ENCODE measurements at places on chromosomes 11 and 22. TPM values are rescaled to one million over a fixed set of nuclear protein-coding genes. Genes with fewer than 3 reads are reported as not detected.

DNA sequence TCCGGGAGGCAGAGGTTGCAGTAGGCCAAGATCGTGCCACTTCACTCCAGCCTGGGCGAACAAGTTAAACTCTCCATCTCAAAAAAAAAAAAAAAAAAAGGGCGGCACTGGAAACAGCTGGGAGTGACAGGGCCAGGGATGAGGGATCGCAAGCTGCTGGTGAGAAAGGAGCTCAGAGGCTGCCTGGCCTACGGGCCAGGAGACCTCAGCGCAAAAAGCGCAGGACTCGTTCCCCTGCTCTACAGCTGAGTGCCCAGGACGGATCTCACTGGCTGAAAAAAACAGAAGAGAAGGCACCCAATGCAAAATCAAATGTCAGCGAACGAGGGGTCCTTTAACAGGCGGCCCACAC, 650 bp upstream of the NUP50 start:
- no peak for DNase-seq

Gene THY1
- total RNA-seq, result not detected

DNA sequence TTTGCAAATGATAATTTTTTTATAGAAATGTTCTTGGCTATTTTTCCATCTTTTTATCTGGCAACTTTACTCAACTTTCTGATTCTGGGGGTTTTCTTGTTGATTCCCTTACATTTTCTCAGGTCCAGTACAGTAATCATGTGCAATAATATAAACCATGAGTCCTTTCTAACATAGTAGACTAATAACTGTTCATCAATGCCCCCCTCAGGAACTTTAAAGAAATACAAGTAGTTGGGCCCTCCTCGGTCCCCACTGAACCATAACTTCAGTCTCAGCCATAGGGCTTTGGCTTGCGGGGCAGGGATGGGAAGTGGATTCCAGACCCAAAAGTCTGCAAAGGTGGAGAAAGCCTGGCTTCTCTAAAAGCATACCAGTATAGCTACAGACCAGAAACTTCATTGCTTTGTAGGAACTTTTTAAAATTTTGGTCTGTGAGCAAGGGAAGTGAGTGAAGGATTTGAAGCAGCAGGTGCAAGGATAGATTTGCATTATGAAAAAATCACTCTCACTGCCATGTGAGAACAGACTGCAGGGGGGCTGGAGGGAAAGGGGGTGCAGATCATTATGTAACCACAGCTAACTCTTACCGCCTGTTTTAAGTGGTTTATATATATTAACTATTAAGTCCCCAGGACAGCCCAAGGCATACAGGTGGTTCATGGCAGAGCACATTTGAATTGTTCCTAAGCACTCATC, 10.4 kb upstream of the TUB start:
- peak; percentile 20 for DNase-seq

DNA sequence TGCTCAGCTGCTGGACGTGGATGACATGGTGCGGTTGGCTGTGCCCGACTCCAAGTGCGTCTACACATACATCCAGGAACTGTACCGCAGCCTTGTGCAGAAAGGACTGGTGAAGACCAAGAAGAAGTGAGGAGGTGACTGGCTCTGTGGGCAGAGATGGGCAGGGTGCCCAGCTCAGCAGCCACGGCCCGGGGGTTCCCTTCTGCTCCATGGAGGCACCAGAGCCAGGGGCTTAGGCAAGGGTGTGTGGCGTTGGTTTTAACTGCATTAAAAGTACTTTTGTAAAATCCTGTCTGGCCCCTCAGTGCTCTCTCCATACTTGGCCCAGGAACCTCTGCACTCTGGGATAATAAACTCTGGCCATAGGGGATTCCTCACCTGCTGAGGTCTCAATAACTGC, 12.6 kb downstream of the SMTNL1 start:
- DNase-seq, result no peak

Gene OR8D4
- not detected for total RNA-seq

Gene APOA5
- total RNA-seq, result 49.1 TPM

- no peak for DNase-seq
Observed at GRCh38 chr11:60347084-60347797, 20.2 kb downstream of the MS4A6E start.

Gene PRRG4
- total RNA-seq, result 0.95 TPM

GRCh38 chr22:44702479-44703198, 635 bp downstream of the PRR5 start:
- no peak for DNase-seq

- DNase-seq, result peak; percentile 66
Observed at GRCh38 chr11:94602430-94603372, 35.5 kb downstream of the PIWIL4 start.

Gene MS4A12
- total RNA-seq, result not detected

DNA sequence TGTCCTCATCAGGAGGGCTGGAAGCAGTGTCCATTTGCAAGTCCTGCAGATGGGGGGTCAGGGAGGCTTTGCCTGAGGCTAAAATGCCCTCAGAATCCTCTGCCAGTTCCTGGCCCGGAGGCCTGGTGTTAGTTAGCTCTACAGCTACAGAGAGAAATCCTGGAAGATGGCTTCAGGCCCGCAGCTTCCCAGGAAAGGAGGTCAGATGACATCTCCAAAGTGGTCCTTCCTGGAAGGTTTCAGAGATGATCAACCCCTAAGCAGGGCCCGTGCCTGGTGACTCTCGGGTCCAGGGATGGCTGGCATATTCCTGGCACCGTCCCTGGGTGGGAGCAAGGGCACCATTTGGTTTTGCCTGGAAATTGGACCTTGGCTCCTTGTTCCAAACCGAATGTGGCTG, 959.1 kb downstream of the BRD1 start:
- DNase-seq, result no peak

DNA sequence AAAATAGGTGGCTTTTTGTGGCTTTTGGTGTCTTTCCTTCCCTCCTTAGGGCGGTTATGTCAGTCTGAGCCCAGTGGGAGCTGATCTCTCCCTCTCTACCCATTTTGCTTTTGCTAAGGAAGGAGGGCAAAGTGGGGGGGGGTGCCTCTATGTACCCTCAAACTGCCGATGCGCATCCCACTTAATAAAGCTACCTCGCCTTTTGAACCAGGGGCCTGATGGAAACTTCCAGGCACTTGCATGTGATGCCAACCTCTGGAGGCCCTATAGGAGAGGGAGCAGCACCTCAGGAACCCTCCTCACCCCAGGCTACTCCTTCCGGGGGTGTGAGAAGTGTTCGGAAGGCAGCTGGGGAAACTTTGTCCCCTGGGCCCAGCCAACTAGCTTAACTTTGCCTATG, 97.0 kb upstream of the HSD17B12 start:
- no peak for DNase-seq

DNA sequence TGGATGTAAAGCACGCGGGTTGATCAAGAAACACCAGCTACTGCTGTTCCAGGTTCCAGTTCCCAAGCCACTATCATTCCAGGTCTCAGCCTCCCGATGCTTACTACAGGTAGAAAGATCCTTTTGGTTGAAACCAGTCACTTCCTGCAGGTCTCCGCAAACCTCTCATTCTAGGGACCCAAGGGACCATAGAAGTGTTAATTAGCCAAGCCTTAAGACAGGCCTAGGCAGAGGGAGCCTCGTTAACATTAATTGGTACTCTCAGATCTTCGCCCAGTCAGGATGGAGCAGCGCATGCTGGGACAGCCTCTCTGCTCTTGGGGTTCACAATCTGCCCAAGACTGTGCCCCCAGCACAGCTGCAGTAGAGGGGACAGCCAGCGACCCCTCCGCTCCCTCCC, 11.2 kb upstream of the OAF start:
- no peak for DNase-seq
